ENCODE measurements at places on chromosomes 2 and 18.

- DNase-seq = no peak
These were observed 83.1 kb downstream of the LRATD1 start for GRCh38 chr2:14715600-14715999.

- no peak for DNase-seq
These were observed 85.9 kb downstream of the EIPR1 start for GRCh38 chr2:3291750-3292149.

DNA sequence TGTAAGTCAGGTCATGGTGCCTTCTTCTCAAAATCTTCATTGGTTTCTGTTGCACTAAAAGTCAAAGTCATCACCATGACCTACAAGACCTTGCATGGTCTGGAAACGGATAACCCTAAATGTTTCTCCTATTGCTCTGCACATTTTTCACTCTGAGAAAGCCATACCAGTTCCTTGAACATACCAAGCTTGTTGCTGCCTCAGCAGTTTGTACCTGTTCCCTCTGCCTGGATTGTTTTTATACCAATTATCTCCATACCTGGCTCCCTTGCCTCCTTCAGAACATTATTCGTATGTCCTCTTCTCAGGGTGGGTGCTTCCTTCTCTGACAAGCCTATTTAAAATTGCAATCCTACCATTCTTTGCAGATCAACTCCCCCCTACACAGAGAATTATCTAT, 498.4 kb downstream of the DSC3 start:
- no peak for DNase-seq

DNA sequence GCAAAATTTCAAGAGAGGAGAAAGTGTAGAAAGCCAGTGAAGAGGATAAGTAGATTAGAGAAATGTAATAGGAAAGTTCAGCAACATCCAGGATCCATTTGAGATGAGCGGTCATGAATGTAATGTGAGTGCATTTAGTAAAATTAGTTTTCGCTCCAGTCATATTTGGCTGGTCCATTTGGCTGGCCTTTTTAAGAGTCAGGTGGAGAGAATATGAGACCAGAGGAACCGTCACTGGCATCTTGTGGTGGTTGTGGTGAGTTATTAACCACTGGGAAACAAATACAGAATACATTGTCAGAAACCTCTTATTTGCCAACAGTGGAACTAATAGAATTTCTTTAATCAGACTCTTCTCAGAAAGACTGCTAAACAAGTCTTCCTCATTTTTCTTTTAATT, 1064.3 kb upstream of the CDH2 start:
- DNase-seq = no peak

- no peak for DNase-seq
These were observed 129.3 kb upstream of the CCDC68 start for GRCh38 chr18:55088561-55088960.

DNA sequence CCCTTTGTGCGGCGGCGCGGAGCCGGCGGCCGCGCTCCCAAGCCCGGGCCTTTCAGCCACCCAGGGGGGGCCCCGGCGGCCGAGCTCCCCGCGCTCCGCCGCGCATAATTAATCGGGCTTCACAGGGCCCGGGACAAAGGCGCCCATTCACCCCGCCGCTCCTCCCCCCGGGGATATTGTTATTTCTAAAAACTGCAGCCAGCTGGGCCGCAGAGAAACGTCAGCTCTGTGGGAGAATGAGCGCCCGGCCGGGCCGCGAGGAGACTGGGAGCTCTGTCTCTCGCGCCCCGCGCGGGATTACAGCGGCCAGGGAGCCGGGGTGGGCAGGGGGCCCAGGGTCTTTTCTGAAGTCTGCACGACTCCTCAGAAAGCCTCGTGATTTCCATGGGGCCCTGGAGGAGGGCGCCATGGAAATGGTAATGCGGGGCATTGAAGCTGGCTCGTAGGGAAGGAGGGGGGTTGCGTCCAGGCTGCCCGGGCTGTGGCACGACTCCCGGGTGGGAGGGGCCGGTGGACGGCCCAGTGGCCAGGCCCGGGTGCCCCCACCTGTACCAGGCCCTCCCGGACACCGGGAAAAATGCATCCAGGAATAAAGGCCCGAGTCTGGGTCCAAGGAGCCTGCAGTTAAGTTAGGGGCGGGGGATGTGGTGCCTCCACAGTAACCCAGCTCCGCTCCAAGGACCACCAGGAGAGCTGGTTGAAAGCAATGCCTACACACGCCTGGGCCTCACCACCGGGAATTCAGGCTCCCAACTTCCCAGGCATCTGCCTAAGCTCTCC, 125.3 kb downstream of the ZFP36L2 start:
- peak; percentile 68 for DNase-seq

DNA sequence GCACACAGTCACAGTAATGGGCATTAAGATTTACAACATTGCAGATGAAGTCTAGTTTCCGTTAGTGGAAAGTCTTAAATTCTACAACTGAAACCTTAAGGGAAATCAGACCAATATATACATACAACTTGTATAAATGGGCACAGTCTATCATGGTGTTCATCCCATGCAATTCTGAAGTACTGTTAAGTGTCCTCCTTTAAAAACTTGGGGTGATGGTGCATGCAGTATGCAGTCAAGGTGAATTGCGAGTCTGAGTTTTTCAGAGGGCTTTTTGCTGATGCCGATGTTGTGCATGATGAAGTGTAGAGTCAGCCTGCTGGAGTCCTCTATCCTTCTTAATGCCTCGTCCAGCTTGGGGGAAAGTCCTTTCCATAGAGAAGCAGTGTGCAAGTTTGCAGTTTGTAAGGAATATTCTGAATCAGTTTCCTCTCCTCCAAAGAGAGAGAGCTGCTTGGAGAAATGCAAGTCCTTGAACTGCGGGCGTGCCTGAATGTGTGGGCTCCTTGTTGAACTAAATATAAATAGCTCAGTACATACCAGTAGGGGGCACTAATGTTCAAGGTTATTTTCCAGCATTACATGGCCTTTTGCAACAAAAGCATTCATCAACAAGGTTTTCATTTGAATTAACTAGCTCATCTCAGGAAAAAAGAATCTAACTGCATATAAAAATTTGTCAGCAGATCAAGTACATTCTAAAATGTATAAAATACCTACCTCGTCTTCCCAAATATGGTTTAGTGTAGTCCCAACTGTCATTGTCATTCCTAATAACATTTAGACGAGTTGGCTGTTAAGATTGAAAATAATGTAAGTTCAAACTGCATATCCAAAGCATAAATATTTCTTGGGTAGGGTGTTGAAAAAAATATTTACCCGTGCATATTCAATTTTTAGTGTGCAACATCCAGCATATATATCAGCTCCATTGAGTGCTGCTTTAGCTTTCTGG, 21.3 kb downstream of the HNRNPLL start:
- DNase-seq = no peak

DNA sequence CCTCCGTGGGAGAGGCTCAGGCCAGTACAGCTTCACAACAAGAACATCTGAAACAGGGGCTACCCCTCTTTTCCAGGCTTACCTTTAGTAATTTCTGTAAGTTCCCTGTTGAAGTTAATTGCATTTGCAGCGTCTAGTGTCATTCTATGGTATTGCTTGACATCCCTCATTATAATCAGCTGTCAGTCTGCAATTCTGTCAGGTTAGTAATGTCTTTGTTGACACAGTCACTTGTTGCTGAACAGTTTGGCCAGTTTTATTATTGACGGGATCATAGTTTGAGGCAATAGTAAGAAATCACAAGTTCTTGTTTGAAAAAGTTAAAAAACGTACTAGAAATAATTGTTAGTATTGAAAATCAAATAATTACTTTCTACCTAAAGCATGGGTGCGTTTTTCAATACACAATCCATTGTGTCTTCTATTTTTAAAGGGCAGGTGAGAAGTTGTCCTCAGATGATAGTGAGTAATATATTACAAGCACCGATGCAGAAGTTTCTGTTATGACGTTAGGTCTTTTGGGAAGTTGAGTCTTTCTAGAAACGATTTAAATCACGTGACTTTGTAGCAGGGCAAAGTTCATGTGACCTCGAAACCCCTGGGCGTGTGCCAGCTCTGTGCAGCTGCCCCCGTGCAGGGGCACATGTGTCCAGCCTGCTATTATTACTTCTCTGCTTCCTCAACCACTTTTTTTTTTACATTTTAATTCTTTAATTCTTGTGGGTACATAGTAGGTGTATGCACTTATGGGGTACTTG, 49.5 kb upstream of the MBP start:
- DNase-seq = no peak

DNA sequence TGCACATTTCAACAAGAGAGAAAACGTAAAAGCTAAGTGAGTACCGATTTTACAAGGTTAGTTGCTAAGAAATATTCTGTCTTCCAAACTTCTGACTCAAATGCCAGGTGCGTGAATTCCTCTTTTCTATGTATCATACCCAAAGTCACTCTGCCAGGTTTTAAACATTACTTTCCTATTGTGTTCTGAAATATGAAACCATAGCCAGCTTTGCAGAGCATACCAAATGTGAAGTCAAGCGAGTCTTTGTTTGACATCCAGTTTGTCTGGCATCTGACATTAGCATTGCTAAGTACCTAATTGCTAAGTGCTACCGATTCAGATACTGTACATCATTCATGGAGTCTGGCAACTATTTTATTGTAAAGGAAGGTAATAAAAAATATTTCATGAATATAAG, 321.9 kb upstream of the GALNT5 start:
- no peak for DNase-seq

DNA sequence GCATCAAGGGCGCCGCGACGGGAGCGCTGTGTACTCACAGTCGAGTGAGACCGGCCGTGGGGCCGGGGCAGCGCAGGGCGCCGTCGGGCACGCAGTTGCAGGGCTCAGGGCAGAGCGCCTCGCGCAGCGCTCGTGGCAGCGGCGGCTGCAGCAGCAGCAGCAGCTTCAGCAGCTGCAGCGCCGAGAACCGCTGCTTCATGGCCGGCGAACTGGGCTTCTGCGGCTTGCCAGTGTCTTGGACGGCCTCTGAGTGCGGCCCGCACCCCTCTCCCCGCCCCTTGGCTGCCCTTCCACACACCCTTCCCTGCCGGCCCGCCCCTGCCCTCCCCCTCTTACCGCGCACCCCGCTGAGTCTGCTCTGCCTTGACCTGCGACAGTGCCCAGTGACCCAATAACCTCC, at the start of gene LHCGR:
Gene LHCGR (minus strand): TSS at position 252 of the 400 bp plus-strand sequence. CDS start 53 bp downstream, at position 199.
- DNase-seq = no peak

- DNase-seq = no peak
These were observed 51.1 kb downstream of the MYO5B start for GRCh38 chr18:50143886-50144285.

- no peak for DNase-seq
These were observed 78.4 kb downstream of the TRIM43 start for GRCh38 chr2:95670167-95670566.

DNA sequence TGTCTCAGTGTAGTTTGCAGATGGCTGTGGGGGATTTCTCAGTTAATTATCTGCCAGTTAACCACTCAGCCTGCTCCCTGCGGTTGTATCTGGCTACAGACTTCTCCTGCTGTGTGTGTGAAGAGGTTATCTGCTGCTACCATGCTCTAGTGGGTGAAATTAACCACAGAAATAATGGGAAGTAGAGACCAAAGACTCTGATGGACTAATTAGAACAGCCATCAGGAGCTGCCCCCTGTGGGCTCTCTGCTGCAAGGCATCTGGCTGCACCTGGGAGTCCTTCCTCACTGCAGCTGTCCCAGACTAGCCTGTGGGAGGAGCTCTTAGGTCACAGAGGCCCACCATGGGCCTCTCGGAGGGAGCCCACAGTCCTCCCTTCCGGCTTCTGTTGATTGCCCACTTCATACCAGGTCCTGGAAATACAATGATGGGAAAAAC, 66.6 kb downstream of the CTIF start:
- no peak for DNase-seq

DNA sequence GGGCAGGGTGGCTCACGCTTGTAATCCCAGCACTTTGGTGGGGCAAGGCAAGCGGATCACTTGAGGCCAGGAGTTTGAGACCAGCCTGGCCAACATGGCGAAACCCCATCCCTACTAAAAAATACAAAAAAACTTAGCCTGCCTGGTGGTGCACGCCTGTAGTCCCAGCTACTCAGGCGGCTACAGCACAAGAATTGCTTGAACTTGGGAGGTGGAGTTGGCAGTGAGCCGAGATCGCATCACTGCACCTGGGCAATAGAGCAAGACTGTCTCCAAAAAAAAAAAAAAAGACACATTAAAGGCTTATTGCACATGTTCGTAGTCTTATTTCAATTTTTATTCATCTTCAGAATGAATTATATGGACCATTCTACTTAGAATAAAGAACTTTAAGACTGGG, 110.2 kb downstream of the BMPR2 start:
- DNase-seq = no peak

- DNase-seq = no peak
These were observed 1782.1 kb upstream of the CELF4 start for GRCh38 chr18:39347701-39348100.

GRCh38 chr18:37476182-37476581, 89.4 kb downstream of the CELF4 start:
- no peak for DNase-seq

All from C1 segment of cervical spinal cord (tissue), 14 donors.